Activated CD8-positive, alpha-beta T cell treated with anti-CD3 and anti-CD28 coated beads, Interleukin-2, amount 10 ng/mL, durations not matched to agents 7 days and 5 days (primary cell): ENCODE measurements at places on chromosomes 16 and 17.

DNA sequence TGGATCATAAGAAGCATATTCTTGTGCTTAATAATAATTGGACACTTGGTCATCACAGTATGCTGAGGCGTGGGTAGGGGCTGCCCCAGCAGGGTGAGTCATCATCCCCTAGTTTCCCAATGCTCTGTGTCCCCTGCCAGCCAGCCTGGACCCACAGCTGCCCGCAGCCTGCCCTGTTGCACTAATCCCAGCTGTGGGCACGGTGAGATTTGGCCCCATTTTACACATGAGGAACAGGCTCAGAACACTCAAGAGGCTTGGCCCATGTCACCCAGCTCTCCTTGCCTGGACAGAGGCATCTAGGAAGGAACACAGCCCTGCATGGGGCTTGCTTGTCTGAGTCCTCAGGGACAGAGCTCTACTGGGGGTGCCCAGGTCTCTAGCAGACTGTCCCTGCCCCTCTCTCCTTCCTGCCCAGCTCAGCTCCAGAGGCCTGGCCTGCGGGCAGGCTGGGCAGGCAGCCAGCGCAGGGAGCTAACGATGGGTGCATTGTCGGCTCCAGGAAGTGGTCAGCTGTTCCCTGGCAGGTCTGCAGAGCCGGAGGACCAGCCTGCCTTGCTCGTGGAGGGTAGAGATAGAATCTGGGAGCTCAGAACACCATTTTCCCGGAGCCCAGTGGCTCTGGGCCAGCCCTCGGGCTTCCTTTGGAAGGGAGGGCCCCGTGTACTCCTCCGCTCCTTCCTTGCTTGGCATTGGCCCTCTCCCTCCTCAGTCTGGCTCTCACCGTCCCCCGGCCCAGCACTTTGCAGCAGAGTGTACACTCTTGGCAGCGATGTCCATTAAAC is 189.4 kb downstream of the RAB11FIP4 start:
- DNase-seq, result no peak

- DNase-seq, result peak; percentile 56
These were observed 1.0 kb downstream of the EEF2K start for GRCh38 chr16:22206842-22207714.

- DNase-seq, result peak; percentile 88
These were observed 4.0 kb upstream of the ZNF267 start for GRCh38 chr16:31869511-31870201.

DNA sequence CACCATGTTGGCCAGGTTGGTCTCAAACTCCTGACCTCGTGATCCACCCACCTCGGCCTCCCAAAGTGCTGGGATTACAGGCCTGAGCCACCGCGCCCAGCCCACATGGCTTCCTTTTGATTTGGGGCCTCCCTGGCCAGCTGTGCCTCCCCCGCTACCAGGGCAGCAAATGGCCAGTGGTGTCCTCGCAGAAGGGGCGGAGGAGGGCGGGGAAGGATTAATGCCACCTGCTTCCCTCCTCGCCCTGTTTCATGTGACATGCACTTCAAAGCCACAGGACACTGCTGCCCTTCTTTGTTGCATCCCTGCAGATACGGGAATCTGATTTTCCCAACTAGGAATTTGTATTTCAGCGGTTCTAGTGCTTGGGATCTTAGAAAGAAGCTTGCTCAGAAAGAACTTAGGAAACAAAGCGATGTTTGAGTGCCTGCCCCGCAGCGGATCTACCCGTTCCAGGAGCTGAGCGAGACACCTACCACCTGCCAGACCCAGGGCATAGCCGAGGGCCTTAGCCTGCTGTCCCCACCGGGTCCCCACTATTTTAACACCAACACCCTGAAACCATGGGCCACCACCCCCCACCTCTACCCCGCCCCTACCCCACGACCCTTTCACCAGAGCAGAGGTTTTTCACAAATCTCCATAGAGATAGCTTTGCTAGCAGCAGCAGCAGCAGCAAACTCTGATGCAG is 37.7 kb upstream of the CCDC182 start:
- DNase-seq, result no peak

GRCh38 chr16:83715217-83715920 is 92.4 kb upstream of the HSBP1 start:
- DNase-seq, result no peak

DNA sequence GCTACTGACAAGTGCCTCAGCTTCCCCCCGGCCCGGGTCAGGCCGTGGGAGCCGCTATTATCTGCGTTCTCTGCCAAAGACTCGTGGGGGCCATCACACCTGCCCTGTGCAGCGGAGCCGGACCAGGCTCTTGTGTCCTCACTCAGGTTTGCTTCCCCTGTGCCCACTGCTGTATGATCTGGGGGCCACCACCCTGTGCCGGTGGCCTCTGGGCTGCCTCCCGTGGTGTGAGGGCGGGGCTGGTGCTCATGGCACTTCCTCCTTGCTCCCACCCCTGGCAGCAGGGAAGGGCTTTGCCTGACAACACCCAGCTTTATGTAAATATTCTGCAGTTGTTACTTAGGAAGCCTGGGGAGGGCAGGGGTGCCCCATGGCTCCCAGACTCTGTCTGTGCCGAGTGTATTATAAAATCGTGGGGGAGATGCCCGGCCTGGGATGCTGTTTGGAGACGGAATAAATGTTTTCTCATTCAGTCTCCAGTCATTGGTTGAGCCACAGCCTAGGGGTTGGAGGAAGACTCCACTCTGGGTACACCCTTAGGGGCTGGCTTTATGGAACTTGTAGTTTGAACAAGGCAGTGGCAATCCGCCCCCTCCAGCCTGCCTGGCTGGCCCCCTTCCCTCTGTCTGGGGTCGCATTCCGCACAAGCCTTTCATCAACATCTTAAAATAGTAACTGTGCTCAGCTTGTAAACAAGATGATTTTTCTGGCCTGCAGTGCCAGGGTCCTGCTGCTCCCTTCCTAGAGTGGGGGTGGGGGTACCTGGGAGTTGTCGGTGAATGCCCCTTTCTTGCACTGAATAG is 4.1 kb downstream of the SYNGR2 start:
- DNase-seq, result no peak

- no peak for DNase-seq
These were observed 25.0 kb upstream of the ZNF750 start for GRCh38 chr17:82864713-82865248.

DNA sequence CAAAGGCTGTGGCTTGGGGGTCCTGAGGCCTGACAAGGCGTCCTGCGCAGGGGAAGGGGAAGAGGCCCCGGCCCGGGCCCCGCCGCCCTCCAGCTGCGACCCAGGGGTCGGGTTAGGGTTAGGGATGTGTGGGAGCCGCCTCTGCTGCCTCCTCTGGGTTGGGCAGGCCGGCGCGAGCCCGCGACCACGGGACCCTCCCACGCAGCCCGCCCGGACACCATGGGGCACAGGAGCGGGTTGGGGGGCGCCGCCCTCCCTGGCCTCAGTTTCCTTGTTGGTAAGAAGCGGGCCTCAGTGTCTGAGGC is 386 bp downstream of the CIAO3 start:
- no peak for DNase-seq

GRCh38 chr17:47708312-47708863 is 14.4 kb downstream of the TBKBP1 start:
- no peak for DNase-seq

GRCh38 chr17:76772842-76773525 is 35.1 kb downstream of the MFSD11 start:
- peak; percentile 58 for DNase-seq

GRCh38 chr16:3472878-3473595 is 22.3 kb downstream of the C16orf90 start:
- no peak for DNase-seq

DNA sequence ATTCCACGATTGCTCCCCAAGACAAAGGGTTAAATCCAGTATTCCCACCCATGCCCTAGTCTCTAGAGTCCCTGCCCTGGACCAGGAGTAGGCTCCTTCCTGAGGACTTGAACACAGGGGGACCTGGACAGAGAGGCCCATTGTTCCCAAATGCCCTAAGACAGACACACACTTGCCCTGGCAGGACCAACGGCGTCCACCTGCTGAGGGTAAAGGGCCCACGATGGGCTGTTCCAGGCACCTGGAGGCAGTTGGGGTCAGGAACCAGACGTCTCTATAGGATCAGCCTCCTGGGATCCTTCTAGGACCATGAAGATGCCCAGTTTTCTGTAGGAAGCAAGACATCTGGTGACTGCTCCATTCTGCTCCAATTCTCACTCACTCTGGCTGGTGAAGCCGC is 39.3 kb downstream of the TNFRSF13B start:
- no peak for DNase-seq

DNA sequence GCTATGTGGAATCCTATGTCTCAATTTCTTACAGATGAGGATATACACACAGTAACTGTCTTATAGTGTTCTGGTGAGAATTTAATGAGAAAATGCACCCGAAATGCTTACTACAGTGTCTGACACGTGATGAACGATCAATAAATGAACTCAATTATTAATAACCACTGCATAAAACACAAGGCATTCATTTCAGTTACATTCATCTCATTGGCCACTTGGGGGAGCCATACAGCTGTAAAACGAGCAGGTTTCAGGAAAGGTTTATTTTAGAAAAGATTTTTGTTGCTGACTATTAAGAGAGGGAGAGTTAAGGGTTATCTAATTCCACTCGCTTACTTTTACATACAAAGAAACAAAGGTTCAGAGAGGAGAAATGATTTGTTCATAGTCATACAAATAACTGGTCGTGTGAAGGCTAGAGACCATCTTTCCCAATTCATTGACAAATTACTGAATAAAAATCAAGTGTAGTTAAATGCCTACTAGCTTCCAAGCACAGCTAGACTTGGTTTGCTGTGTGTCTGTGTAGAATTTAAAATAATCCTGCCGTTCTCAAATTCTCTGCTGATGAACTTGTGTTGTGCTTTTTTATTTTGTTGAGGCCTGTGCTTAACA is 160.1 kb downstream of the MAP2K4 start:
- DNase-seq, result peak; percentile 43

GRCh38 chr16:27324851-27325301 is 11.1 kb downstream of the IL4R start:
- no peak for DNase-seq

DNA sequence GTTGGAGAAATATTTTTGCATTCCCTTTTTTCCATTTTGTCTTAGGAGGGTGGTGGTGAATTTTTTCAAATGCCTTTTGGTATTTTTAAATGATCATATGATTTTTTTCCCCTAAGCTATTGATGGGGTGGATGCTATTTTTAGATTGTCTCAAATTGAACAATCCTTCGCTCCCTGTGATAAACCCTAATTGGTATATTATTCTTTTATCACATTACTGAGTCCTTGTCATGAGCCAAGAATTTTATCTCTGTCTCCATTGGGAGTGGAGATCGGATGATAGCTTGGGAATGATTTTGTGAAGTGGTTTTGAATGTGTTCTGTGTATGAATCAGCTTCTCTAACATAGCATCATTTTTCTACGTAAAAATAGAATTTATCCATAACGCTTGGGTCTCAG is 15.4 kb downstream of the NECAB2 start:
- no peak for DNase-seq

DNA sequence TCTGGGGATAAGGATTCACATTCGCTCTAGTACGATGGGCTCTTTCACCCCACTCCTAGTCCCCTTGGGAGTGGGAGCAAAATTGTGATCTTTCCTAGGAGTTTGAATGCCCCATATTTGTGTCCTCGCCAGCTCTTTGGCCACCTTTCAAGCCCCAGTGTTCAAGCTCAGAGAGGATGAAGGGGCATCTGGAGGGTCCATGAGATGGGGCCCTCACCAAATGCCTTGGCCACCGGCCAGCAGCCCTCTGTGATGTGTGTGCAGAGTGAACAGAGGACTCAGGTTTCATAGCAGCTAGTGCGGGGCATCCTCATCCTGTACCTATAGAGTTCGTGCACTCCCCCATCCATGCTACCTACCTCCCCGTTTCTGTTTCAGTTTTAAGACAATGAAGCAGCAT is 140.6 kb downstream of the RAB11FIP4 start:
- no peak for DNase-seq

DNA sequence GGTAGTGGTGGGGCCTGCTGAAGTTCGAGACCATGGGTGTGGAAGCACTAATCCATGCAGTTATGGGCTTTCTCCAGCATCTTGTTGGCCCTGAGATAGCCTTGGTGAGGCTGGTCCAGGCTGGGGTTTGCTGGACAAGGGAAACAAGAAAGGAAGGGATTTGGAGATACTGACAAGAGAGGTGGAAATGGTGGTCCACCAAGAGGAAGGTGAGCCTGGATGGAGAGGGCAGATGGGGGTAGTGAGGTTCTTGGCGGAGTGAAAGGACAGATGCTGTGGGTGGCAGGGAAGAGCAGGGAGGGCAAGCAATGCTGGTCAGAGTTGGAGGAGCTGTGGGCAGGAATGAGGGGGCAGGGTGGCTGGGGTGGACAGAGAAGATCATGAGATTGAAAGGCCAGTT is 5.5 kb upstream of the SMPD3 start:
- DNase-seq, result no peak

- no peak for DNase-seq
These were observed 324.1 kb downstream of the ZFHX3 start for GRCh38 chr16:72723781-72724180.

GRCh38 chr16:7057458-7057857 is 275.2 kb upstream of the RBFOX1 start:
- DNase-seq, result no peak

- DNase-seq, result peak; percentile 84
These were observed 4.0 kb downstream of the HIC1 start for GRCh38 chr17:2058586-2059546.

GRCh38 chr16:16042076-16042475 is 92.7 kb downstream of the ABCC1 start:
- DNase-seq, result no peak

DNA sequence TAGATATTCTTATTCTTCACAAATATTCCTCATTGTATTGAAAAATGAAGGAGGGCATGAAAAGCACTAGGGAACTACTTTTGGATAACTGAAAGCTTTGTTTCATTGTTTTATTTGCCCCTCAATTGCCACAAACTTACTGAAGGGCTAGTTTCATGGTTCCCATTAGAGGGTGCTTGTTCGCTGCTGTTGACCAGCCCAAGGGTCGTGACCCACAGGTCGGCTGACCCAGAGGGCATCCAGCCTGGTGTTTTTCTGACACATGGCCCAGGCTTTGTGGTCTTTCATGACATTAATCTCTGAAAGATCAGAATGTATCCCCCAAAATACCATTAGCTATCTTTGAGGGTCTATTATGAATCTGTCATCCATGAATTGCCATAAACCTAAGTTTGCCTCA is 30.0 kb downstream of the DGKE start:
- DNase-seq, result no peak

DNA sequence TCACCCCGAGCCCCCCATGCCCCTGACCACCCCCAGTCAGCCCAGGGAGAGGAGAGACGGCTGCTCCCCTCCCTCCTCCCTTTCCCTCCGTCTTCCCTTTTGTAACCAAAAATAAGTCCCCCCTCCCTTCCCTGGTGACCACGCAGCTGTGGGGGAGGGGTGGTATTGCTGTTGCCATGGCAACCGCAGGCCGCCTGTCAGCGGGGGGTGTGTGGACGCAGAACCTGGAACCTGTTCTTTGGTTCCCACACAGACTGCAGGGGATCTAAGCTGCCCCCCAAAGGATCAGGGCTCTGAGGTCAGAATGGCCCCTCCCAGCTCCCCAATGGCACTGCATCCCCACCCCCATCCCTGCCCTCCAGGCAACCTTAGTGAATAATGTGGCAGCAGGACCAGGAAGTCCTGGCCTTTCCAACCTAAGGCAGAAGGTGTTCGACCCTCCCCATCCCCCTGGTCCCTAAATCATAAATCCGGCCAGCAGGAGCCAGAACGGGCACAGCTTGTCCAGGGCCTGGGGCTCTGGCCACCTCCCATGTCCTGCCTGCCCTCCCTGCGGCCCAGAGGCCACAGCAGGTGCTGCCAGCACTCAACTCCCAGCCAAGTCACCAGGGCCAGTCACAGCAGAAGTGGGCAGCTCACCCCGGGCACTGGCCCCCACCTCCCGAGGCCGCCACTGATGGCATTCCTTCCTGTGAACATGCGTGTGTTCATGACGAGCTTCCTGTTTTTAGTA is 12.0 kb downstream of the CA4 start:
- DNase-seq, result no peak
